ENCODE measurements at places on chromosomes 5 and 9.
A peak's percentile ranks its signal among the peaks of the same experiment; 100 is the strongest.

GRCh38 chr5:44887722-44888121 lies 79.0 kb downstream of the MRPS30 start:
- no peak for DNase-seq

GRCh38 chr5:133723126-133723525 lies 110.8 kb upstream of the FSTL4 start:
- no peak for DNase-seq

DNA sequence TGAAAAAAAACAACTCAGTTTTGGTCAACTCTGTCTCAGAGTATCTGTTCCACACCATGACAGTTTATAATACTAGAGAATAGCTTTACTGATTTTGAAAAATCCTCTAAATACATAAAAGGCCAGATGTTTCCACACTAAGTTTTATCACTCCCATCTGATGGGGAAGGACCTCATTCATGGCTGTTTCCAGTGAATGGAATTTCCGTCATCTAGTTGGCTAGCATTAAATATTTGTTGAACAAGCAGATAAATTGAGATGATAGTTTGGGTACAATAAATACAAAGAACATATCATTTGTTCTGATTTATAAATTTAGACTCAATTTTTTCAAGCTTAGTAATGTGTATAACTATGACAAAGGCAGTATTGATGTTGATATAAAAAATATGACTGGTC lies 408.5 kb downstream of the PTPRD start:
- no peak for DNase-seq

GRCh38 chr5:164148292-164148691 lies 642.9 kb downstream of the MAT2B start:
- DNase-seq, result no peak

- peak; percentile 28 for DNase-seq
Measured at GRCh38 chr5:38576442-38576841, 20.0 kb upstream of the LIFR start.

DNA sequence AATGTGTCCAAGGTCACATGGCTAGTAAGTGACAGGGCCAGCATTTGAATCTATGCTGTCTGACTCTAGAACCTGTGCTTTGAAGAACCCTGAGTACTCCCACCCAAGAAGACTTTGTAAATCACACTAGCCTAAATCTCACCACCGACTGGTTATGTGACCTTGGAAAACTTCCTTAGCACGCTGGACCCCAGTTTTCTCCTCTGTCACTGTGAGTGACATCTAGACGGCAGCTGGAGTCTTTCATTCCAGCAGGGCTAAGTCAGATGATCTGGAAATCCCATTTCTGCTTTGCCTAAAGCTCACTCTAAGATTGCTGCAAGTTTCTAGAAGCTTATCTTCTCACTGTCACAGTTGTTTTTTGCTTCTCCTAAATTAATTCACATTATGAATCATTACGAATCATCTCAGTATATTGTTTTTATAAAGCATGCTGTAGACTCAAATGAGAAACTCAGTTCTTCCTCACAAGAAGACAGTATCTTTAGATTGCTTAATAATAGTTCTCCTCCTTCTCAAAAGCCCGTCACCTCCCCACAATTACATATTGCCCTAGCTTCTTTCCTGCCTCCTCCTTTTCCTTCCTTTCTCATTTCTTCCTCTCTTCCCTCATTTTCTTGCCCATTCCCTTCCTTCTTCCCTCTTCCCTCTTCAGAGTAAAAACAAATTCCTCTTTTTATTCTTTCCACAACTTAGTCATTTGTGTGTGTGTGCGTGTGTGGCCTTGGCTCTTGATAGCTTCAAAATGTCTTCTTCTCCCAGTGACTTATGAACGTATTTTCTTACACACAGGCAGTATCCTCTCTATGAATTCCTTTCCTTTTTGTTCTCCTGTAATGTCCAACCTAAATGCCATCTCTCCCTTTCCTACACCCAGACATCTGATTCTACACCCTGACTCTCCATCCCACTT lies 16.8 kb downstream of the ALDOB start:
- no peak for DNase-seq
